ENCODE measurements at places on chromosomes 12 and 14.

- DNase-seq = peak; percentile 67
Observed at GRCh38 chr12:115623764-115624334, 653.6 kb downstream of the MED13L start.

GRCh38 chr12:25243680-25243990, 7.1 kb downstream of the KRAS start:
- no peak for DNase-seq

- DNase-seq = no peak
Observed at GRCh38 chr12:87806310-87806709, 222.9 kb downstream of the C12orf50 start.

GRCh38 chr14:26992403-26993115, 394.7 kb upstream of the NOVA1 start:
- DNase-seq = no peak

Data from right hindlimb (tissue), 1 donor.